Amygdala (tissue), 56 donors: ENCODE measurements at places on chromosomes 4 and X.

DNA sequence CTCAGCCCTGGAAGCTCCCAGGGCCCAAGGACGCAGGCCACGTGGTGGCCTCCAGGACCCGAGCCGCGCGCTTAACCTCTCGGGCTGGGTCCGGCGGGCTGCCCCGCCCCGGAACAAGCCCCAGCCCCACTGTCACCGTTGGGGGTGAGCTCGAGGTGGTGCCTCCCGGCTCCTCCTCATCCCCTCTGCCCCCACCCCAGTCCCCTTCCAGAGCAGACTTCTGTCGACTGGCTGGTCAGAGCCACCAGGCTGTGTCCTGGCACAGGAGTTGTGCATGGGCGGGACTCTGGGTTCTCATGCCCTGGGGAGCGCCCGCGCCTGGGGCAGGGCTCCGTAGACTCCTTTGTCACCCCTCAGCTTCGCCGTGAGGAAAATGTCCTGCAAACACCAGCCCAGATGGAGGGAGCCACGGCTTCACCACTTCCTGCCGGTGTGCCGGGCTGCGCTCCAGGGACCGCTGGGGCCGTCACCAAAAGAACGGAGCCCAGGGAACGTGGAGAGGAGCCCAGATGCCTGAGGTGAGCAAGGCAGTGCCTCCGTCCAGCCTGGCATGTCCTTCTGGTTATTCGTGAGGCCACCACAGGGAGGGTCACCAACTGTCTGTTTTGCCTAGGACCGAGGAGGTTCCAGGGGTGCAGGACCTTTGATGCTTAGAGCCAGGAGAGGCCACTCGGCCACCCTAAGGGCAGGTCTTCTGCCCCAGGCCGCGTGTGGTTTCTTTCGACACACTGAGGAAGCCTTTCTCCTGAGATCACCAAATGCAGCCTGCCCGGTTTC is 7.1 kb upstream of the RGS12 start:
- no peak for DNase-seq

DNA sequence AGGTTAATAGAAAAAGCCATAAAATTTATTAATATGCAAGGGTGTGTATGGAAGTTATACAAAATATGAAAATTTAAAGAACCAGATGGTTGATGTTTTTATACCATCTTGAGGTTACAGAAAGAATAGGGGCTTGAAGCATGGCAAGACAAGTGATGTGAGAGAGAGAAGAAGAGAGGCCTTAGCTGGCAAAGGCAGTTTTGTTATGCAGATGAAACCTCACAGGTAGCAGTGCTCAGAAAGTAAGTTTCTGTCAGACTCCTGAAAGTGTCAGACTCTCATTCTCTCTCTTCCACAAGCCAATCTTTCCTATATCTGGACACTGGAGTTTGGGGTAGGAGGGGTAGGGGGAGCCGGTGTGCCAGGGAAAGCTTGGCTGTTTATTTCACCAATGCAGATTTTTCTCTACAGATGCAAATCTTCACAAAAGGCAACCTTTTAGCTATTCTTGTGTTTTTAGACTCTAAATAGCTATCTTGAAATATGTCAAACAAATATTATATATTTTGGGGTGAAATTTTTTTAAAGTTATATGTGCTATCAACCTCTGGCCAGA is 124.5 kb downstream of the CFAP299 start:
- no peak for DNase-seq

GRCh38 chr4:41339812-41340809 is 83.4 kb downstream of the UCHL1 start:
- DNase-seq = no peak

GRCh38 chr4:2295900-2296442 is 34.1 kb upstream of the MXD4 start:
- no peak for DNase-seq

- no peak for DNase-seq
Observed at GRCh38 chr4:67702166-67702565, 1.2 kb upstream of the UBA6 start.

GRCh38 chr4:34043131-34043530 is 2201.2 kb downstream of the ARAP2 start:
- DNase-seq = no peak

GRCh38 chr4:54746218-54746617 is 88.5 kb downstream of the KIT start:
- DNase-seq = no peak
